ENCODE measurements at places on chromosomes 6 and 20. TPM values are rescaled to one million over a fixed set of nuclear protein-coding genes. Genes with fewer than 3 reads are reported as not detected.

GRCh38 chr6:122077603-122078002 lies 321.8 kb upstream of the HSF2 start:
- DNase-seq = no peak

GRCh38 chr6:150347845-150348244 lies 21.0 kb upstream of the IYD start:
- no peak for DNase-seq

DNA sequence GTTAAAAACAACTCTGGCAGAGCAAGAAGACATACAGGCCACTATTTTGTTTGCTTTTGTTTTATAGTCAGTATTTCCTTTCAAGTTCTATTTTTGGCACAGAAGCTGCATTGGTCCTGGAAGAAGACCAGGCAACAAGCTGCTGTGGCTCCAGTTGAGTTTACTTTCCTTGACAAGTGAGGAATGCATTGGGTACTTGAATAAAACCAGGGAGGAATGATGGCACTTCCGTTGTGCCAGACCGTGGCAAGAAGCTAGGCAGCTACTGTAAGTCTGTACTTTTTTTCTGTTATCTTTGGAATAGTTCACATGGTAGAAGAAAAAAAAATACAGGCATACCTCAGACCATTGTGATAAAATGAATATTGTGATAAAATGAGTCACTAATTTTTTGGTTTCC lies 66.3 kb downstream of the NCOA3 start:
- DNase-seq = no peak

GRCh38 chr6:112431803-112432202 lies 84.7 kb downstream of the RFPL4B start:
- DNase-seq = no peak

- no peak for DNase-seq
Measured at GRCh38 chr20:43955750-43956191, 41.1 kb downstream of the TOX2 start.

GRCh38 chr6:70652216-70652615 lies 15.5 kb upstream of the SMAP1 start:
- no peak for DNase-seq

- DNase-seq = no peak
Measured at GRCh38 chr6:38080360-38080759, 260.8 kb downstream of the ZFAND3 start.

GRCh38 chr6:2244261-2245102 lies 923 bp downstream of the GMDS start:
- no peak for DNase-seq

GRCh38 chr20:44488551-44488950 lies 12.9 kb downstream of the TTPAL start:
- no peak for DNase-seq

GRCh38 chr20:709991-710779 lies 34.6 kb upstream of the SCRT2 start:
- no peak for DNase-seq

GRCh38 chr6:118325220-118325860 lies 222.8 kb upstream of the PLN start:
- no peak for DNase-seq

GRCh38 chr20:20536240-20536933 lies 168.5 kb downstream of the INSM1 start:
- no peak for DNase-seq

- no peak for DNase-seq
Measured at GRCh38 chr6:82057846-82058554, 189.5 kb downstream of the IBTK start.

DNA sequence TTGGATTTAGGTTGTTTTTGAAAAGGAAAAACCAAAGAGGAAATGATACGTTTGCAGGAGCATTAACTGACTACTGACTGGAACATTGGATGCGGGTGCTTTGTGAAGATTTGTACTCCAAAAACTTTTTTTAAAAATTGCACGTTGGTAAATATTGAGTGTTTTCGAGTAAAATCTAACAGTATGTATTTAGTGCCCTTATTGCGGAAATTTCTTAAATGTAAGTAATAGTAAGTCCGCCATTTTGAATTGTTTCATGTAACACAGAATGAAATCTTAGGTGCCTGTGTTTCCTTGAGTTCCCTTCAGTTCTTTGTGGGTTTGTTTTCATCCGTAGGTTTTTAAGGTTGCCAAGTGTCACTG lies 15.2 kb upstream of the LIN28B start:
- no peak for DNase-seq

GRCh38 chr6:154156135-154156896 lies 117.3 kb downstream of the OPRM1 start:
- peak; percentile 64 for DNase-seq

- DNase-seq = no peak
Measured at GRCh38 chr20:53902968-53903651, 167.3 kb downstream of the BCAS1 start.

DNA sequence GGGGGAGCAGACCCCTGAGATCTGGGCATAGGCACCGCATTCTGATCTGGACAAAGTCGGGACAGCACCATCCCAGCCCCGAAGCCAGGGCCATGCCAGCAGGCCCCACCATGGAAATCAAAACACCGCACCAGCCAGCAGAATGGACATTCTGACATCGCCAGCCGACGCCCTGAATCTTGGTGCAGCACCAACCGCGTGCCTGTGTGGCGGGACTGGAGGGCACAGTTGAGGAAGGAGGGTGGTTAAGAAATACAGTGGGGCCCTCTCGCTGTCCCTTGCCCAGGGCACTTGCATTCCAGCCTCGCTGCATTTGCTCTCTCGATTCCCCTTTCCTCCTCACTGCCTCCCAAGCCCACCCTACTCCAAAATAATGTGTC lies 2.0 kb downstream of the NNAT start:
- DNase-seq = no peak

- DNase-seq = no peak
Measured at GRCh38 chr20:42530855-42531448, 658.8 kb downstream of the PTPRT start.

RBPJL gene
- total RNA-seq = not detected

NCOA6 gene
- total RNA-seq = 29.5 TPM

SIM1 gene
- total RNA-seq = not detected

SYNJ2 gene
- total RNA-seq = 22.3 TPM

ANKRD66 gene
- not detected for total RNA-seq

ENPP5 gene
- 0.70 TPM for total RNA-seq

CST5 gene
- not detected for total RNA-seq

GNAS-AS1 gene
- 1.1 TPM for total RNA-seq

SLC24A3 gene
- total RNA-seq = 0.07 TPM

TSHZ2 gene
- 20.2 TPM for total RNA-seq

STMND1 gene
- total RNA-seq = not detected

CD40 gene
- 5.9 TPM for total RNA-seq

THBS2 gene
- total RNA-seq = 0.12 TPM
